ENCODE measurements at places on chromosomes 4 and X. TPM values are rescaled to one million over a fixed set of nuclear protein-coding genes. Genes with fewer than 3 reads are reported as not detected.

DNA sequence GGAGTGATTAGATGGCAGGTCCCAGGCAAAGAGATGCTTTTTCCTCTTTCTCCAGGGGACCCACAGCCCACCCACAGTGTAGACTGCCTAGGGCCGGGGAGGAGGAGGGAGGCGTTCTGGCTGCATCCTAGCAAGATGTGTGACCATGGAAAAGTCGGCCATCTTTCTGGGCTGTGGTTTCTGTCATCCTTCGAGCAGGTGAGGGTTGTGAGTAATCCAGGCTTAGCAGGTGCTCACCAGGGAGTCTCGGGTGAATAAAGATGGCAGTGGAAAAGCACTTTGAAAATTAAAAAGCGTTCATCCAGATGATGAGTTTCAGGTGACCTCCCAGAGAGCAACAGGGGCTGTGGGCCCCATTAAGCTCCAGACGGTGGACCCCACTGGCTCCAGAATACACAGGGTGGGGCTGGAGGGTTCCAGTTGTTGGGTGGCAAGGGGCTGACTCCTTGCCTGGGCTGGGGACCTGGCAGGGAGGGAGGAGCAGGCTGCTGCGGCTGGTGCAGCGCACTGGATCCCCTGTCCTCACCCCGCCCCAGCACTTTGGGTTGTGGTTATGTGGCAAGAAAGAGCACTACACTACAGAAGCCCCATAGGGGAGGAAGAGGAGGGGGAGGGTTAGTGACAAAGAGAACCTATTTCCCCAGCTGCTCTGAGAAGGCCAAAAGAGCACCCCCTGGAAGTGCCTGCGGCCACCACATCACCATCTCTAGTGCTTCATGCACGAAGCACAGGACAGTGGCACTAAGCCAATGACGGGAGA is 23.7 kb downstream of the ELF4 start:
- DNase-seq = no peak

GRCh38 chr4:1533501-1534064 is 127.3 kb upstream of the NKX1-1 start:
- DNase-seq = no peak

GRCh38 chr4:82352825-82353366 is 20.9 kb downstream of the HNRNPD start:
- DNase-seq = no peak

DNA sequence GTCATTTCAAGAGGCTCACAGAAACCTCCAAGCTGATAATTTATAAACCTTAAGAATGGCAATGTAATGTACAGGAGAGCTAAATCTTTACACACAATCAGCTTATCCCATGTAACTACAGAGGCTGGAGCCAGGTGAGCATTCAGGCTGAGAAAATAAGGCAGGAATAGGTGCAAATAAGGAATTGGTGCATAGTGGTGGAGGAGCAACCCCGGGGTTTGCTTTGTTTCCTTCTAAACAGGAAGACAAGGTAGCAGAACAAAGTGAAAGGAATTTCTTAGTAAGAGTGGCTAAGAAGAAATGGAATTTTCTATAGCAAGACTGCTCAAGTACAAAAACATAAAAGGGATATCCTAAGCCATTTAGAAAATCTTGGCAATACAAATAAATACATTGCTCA is 82.4 kb downstream of the NR3C2 start:
- no peak for DNase-seq

DNA sequence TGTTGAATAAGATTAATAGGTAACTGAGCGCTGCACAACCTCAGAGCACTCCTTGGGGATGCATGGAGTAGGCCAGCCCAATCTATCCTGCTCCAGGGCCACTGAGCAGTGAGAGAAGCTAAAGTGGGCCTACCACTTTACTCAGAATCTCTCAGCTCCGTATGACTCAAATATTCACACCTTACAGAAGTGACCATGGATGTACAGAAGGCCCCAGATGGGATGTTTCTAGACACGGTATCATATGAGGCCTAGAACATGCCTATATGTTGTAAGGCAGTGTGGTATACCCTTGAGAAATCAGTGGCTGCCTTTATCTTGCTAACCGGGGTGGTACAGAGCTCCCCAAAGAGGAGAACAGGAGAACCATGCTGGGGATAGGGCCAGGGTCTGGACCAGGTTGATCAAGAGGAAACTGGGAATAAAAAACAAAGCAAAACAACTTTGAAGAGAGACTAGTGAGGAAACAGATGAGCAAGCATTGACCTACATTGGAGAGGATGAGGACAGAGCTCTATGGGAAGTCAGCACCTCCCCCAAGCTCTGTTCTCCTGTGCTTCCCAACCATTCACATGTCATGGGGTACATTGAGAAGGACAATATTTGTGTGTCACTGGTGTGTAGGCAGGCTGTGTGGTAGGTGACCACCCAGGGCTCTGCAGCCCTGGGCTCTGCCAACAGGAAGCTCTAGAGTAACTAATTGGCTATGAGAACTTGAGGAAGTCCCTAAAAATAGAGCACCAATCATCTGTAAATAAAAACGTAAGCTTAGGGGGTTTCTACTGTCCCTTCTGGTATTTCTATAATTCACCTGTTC is 31.4 kb downstream of the HOPX start:
- DNase-seq = no peak

DNA sequence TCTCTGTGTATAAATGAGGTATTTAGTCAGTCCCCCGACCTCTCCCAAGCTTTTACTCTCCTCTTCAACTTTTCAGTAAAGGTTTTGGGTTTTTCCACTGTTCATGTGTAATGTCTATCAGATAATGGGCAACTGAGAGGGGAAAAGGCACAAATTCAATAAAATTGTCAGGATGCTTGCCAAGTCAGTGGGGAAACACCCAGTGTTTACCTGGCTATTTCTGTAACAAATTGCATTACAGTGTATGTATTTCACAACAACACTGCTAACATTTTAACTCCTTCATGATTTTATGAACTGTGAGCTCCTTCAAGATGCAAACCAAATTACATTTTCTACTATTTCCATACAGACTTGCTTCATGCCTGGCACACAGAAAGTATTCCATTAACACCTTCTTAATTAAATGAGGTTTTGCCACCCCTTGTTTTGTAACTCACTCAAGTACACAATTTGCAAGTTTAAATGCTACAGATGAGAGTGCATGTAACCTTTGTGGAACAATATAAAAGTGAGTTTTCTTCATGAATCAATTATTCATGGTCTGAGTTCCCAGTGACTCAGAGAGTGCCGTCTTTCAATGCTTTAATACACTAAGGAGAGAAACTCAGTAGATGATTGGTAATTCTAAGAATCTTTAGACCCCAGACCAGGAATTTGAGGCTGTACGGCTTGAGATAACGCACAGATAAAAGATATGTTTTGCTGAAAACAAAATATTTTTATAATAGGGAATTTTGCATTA is 149.8 kb upstream of the TLL1 start:
- no peak for DNase-seq

- no peak for DNase-seq
These were observed 33.3 kb downstream of the TMSB4X start for GRCh38 chrX:13008189-13008533.

- no peak for DNase-seq
These were observed 7.9 kb upstream of the MBTPS2 start for GRCh38 chrX:21831496-21831895.

- no peak for DNase-seq
These were observed 40.8 kb downstream of the CLNK start for GRCh38 chr4:10643600-10644425.

DNA sequence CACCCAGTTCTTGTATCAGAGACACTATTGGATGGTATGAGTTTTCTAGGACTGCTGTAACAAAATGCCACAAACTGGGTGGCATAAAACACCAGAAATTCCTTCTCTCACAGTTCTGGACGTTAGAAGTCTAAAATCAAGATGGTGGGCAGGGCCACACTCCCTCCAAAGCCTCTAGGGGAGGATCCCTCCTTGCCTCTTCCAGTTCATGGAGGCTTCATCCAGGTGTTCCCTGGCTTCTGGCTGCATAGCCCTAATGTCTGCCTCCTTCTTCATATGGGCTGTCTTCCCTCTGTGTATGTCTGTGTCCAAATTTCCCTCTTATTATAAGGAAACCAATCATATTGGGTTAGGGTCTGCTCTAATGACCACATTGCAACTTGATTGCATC is 38.4 kb upstream of the RASL11B start:
- no peak for DNase-seq

DNA sequence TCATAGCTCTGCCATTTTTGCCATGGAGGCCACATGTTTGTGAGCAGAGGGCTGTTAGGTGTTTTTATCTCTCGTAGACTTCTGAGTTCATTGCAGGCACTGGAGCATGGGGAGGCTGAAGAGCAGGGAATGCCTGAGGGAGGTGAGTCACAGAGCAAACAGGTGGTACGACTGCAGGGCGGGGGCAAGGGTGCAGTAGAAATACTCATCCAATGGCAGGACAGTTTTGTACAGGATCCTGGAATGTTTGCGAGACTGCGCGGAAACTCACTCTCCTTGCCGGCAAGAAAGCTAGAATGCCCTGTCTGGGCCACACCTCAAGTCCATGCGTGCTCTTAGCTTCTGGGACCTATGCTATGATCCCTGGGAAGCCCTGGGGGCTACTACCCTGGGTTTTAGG is 20.0 kb upstream of the VCX2 start:
- DNase-seq = no peak

DNA sequence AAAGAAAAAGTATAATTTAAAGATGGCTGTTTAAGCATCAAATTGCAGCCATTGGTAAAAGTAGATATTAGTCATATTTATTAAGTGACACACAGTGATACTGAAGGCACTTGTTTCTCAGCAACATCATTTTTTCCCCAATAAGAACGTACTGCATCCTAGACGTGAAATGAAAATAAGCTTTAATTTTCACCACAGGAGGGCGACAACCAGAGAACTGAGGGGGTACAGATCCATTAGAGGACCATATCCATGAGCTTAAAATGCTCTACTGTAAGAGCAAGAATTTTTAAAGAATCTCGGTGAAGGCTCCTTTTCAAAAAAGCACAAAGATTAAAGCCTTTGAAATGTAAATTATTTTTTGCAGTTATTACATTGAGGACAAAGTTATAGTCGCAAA is 33.4 kb downstream of the FRG1 start:
- DNase-seq = no peak

- no peak for DNase-seq
These were observed 15.1 kb downstream of the PALLD start for GRCh38 chr4:168511780-168512489.

DNA sequence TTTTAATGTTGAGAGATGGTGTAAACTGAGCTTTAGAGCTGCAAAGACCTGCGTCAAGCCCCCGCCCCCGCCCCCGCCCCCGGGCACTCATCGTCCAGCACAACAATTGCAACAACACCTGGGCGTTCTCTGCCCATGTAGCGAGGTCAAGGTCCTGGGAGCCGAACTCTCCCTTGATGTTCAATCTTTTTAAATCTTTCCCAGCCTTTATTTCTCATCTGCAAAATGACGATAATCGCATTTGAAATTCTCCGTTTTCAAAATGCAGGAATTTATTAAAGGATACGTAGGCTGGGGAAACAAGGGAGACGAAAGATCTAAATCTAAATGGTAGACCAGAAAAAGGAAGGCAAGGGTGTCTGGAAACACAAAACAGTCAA is 648 bp upstream of the MSMO1 start:
- DNase-seq = peak; percentile 79

DNA sequence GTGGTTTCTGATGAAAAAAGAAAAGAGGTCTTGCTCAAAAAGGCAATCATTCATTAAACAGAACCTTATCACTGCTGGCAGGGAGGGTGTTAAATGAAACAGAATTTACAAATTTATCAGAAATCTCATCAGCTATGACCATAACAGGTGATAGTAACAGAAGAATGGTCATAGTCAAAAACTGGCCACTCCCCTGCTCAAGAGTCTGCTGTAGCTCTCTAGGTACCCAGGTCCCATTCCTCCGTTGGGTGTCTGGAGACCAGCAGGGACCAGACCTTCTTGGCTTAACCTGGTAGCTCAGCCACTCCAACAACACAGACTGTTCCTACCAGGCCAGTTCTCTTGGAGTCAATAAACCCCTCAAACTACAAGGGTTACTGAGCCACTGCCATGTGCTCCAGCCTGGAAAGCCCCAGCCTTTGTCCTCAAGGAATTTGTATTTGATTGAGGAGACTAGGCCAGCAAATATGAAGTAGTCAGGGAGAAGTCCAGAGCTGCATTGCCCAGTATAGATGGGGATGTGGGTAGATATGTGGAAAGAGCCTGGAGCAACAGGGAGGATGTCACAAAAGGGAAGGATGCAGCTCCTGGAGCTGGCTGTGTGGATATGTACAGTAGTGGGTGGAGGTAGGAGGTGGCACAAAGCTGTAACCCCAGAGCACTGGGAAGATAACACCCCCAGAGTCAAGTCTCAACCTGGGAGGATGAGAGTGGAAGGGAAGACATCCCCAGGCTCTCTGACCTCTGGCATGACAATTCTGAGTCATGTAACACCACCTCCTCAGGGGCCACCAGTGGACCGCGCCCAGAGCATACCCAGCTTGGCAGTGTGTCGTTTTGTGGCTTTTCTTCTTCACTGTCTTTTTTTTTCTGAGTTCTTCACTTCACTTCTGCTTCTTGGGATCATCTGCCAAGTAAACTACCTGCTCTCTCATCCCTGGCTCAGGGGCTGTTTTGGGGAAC is 21.9 kb downstream of the RASL11B start:
- peak; percentile 57 for DNase-seq

DNA sequence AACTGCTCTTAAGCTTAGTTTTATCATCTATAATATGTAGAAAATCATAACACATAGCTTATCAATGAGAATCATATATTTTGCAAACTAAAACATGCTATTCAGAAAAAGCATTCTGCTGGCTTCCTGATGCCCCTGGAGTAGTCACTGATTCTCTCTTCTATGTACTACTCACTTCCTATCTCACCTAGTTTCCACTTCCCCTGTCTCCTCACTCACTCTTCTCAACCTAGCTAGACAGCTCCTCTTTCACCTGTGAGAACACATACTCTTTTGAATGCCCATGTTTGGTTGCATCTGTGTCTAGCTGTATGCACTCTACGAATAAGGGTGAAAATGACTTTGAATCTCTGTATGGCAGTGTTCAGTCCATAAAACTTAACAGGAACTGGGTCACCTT is 9.3 kb downstream of the TMEM144 start:
- DNase-seq = no peak

- peak; percentile 50 for DNase-seq
These were observed 320.6 kb downstream of the ADGRL3 start for GRCh38 chr4:61520681-61521160.

DNA sequence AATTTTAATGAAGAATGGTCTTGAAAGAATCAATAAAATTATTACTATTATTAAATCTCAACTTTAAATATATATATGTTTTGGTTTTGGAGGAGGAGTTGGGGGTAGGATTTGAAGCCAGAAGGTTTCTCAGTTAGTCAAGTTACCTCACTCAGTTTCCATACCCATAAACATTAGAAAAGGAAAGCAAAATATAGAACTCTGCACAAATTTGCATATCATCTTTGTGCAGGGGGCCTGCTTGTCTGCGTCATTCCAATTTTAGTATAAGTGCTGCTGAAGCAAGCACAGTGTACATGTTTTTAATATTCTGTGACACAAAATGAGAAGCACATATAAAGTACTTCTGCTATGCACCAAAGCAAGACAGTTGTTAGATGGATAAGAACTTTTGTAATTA is 47.5 kb upstream of the SCRG1 start:
- no peak for DNase-seq

- DNase-seq = no peak
These were observed 158.3 kb upstream of the FSTL5 start for GRCh38 chr4:162322054-162322453.

The SLC26A1 gene
- 0.15 TPM for total RNA-seq

The VSIG1 gene
- 0.38 TPM for total RNA-seq

The PAGE1 gene
- total RNA-seq = not detected

The ASB5 gene
- 14.6 TPM for total RNA-seq

The FAM193A gene
- total RNA-seq = 32.1 TPM

The GDI1 gene
- 194 TPM for total RNA-seq

The BRS3 gene
- not detected for total RNA-seq

The AMER1 gene
- 4.4 TPM for total RNA-seq
